Right hindlimb (tissue), 1 donor: ENCODE measurements at places on chromosomes 7 and 10.

DNA sequence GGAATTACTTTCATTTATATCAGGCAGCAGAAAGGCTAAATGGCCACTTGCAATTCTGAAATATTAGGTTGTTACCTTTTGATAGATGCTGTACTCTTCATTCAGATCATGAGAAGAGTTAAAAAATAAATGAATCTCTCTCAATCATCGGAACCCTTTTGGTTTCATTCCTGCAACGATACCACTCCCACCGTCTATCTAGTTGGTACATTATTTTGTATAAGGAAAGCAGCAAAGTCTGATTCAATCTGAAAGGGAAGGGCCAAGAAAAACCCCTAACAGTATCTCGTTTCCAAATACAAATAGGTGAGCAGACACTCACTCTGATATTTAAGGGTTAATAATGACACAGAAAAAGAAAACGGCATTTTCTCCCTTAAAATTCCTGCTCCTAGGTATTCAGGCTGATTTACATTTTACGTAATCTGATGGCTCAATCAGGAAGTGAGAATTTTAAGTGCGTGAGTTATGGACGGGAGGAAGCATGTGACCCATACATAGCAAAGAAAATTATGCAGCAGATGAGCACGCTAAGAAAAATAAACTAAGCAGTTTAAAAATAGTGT is 209.4 kb upstream of the KLF14 start:
- no peak for DNase-seq

DNA sequence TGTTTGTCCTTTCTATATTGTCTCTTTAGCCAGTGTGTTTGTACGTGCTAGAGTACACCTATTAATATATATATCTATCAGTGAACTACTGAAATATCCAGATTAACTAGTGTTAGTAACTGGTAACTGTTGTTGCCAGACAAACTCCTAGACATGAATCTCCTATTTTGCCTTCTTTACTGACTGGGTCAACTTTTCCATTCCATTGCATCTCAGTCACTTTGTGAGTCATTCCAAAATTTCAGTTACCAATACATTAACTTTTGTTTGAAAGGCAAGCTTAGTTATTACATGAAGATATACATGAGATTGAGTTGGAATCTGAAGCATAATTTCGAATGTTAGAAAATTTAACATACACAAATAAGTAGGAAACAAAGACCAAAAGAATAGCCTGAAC is 51.4 kb downstream of the BTAF1 start:
- no peak for DNase-seq

DNA sequence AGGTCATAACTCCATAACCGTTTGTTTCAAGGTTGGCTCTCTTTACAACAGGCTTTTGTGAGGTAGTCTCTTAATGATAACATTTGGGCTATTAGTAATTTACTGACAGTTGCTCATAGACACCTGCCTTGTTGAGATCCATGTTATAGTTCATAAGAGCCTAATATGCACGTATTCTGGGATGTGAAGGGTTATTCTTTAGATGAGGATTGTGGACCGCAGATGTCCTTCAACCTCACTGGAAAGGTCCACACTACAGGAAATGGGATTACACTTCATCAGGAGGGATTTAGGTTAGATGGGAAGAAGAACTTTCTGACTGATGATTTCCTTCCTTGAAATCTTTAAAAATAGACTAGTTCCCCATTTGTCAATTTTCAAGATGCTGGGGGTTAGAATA is 62.8 kb downstream of the SAMD9 start:
- DNase-seq, result no peak

- DNase-seq, result no peak
These were observed 14.8 kb downstream of the ANK3 start for GRCh38 chr10:60374836-60375235.

DNA sequence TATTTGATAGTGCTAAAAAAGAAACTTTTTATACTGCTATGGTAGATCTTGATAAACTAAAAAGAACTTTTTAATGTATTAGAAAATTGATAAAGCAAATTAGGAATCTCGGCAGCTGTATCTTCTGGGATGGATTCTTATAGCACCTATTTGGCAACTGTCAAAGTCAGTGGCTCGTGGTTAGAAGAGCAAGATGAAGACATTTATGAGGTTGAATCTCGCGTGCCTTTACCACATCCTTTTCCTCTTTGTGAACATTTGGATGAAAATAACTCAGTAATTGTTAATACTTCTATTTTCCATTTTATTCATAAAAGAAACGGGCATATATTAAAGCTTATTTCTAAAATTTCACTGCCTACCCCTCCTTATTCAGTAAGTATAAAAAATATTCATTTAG is 76.2 kb downstream of the CYP51A1 start:
- no peak for DNase-seq

DNA sequence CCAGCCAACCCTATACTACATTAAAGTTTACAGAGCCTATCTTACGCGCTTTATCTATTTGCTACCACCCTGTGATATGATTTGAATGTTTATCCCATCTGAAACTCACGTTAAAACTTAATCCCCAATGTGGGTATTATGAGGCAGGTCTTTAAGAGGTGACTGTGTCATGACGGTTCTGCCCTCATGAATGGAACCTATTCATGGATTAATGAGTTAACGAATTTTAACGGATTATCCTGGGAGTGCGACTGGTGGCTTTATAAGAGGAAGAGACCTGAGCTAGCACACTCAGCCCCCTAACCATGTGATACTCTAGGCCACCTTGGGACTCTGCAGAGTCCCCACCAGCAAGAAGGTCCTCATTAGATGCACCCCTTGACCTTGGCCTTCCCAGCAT is 37.8 kb downstream of the SRPK2 start:
- no peak for DNase-seq

DNA sequence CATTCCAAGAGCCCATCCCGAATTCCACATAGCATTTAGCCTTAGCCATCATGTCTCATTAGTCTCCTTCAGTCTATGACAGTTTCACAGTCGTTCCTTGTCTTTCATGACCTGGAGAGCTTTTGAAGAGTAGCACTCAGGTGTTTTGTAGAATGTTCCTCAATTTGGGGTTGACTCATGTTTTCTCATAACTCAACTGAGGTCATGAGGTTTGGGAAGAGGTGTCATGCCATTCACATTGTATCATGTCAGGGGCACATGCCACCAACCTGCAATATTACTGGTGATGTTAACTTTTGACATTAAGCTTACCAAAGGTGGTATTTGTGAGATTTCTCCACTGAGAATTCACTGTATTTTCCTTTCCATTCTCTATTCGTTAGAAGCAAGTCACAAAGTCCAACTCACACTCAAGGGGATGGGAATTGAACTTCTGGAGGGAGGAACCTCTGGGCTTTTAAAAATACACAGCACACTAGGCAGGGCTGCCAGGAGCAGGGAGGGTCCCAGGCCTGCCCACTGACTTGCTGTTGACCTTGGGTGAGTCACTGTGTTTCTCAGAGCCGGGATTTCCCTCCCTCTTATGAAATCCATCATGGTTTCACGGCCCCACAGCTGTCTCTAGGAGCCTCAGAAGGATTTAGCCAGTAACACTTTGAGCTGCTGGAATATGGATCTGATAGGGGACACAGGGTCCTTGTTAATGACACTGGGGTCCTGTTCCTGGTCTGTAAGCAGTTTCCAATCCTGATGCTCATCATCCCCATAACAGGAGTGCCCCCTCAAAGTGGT is 74.4 kb upstream of the TCF7L2 start:
- no peak for DNase-seq

DNA sequence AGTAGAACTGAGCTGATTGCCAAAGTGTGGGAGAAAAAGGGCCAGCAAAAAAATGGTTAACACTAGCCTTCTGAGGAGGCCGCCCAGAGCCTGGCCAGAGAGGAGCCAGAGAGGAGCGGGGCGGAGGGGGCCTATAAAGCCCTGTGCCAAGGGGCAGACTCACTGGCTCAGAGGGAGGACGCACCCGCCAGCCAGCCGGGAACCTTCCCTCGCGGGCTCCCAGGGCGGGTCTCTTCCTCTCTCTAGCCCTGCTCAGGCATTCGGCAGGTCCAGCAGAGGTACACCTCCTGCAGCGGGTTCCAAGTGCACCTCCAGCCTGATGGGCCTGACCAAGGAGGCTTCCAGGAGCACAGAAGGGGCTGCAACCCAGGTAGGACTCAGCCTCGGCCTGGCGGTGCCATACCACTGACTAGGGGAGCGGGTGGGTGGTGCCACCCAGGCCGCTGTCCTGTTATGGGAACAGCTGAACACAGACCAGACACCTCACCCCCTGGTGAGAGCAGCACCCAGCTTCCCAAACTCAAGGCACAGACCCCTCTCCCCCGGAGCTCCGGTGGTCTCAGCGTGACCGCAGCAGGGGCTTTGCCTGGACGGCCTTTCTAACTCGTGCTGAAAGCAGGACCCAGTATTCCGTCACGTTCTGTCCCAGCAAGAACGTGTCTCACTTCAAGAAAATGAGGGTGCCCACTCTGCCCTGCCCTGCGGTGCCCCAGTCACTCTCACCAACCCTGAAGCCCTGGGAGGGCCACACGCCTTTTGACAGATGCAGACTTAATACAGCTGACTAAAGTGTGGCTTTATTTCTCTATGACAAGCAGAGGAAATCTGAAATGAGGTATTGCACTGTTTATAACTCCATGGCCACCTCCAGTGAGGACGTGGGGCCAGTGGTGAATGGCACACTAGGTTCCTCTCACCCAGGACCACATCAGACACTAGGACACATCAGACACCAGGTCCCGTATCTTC is at the start of gene GPER1:
GPER1 (plus strand) TSS at position 162 of the 969 bp plus-strand sequence. CDS start 3,616 bp downstream, outside the sequence.
- DNase-seq, result peak; percentile 85

DNA sequence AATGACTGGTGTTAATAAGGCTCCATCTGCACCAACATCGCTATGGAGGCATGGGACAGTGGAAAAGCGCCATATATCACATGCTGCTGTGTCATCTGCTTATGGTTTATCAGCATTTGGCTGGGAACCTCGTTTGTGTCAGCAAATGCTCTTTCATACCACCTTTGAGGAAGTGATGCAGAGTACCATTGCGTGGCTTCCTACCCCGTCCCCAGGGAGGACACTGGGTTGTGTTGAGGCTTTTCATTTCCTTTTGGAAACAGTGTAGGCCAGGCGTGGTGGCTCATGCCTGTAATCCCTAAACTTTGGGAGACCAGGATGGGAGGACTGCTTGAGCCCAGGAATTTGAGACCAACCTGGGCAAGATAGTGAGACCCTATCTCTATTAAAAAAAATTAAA is 6.8 kb downstream of the TACR2 start:
- DNase-seq, result peak; percentile 44

GRCh38 chr10:123766012-123766411 is 99.9 kb downstream of the GPR26 start:
- no peak for DNase-seq
